ENCODE measurements at places on chromosomes 7 and 10. TPM values are rescaled to one million over a fixed set of nuclear protein-coding genes. Genes with fewer than 3 reads are reported as not detected.

GRCh38 chr10:27345455-27345920 lies 104.9 kb upstream of the ACBD5 start:
- no peak for DNase-seq

DNA sequence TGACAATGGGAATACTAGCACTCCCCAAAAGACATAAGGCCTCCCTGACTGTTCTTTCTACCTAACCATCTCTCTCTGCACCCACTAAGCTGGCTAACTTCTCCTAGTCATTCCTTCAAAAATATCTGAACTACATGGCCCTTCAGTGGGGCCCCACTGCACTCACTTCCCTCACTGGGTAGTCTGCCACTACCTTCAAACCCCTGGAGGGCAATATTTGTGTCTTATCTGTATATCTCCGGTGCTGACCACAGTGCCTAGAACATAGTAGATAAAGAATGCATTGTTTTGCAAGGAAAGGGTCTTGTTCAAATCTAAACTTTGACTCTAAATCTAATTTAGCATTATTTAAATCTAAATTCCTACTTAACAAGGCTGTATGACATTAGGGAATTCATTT lies 44.3 kb downstream of the CACUL1 start:
- DNase-seq, result no peak

DNA sequence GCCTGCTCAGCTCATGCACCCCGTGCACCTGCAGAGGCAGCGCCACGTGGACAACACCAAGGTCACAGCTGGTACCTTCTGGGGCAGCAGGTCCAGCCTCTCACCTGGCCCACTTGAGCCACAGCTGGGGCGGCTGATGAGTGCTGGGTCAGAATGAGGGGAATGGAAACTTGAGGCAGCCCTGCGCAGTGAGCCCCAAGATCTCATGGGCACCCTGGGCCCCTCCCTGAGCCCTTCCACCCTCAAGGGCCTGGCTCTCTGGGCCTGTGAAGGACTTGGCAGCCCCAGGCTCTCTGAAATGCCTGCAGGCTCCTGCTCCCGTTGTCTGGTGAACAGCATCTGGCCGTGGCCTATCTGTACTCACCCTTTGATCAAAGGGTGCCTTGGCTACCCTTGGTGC lies 112.7 kb downstream of the TCERG1L start:
- no peak for DNase-seq

DNA sequence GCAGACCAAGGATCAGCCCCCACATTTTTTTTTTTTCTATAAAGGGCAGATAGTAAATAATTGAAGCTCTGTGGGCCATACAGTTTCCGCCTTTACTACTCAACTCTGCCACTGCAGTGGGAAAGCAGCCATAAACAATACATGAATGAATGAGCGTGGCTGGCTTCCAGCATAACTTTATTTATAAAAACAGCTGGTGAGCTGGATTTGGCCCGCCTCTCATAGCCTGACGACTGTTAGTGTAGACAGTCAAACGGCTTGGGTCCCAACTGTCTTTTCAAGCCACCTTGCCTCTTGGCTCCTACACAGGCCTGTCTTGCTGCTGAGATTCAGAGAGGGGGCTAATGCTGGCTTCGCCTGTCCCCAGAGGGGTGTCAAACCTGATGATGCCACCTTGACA lies 169.8 kb upstream of the GPR26 start:
- DNase-seq, result no peak

- no peak for DNase-seq
Observed at GRCh38 chr10:124688386-124688785, 55.8 kb downstream of the FAM53B start.

GRCh38 chr7:29915481-29916215 lies 74.0 kb downstream of the SCRN1 start:
- peak; percentile 54 for DNase-seq

- no peak for DNase-seq
Observed at GRCh38 chr10:104894681-104895080, 253.6 kb downstream of the SORCS3 start.

GRCh38 chr10:58311026-58311425 lies 23.8 kb upstream of the UBE2D1 start:
- no peak for DNase-seq

DNA sequence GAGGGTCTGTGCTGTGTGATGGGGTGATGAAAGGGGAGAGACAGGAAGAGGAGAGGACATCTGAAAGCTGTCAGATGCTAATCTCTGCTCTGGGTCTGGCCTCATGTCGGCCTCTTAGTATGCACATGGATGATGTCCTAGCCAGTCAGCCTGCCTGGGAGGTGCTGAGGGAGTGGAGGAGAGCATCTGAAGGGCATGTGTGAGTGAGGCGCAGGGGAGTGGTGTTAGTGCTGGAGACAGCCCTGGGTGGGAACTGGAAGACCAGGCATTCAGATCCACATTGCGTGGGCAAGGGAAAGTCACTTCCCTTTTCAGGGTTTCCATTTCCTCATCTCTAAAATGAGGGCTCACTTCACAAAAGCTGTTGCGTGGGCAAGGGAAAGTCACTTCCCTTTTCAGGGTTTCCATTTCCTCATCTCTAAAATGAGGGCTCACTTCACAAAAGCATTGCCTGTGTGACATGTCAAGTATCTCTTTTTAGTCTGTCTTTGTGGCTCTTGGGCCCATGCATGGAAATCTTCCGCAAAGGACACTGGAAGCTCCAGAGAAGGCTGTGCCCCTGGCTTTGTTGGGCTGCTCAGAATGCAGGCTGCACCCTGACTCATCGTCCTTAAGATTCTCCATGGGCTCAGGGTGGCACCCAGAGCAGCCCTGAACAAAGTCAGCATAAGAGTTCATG lies 10.0 kb downstream of the SFTPD start:
- DNase-seq, result no peak

DNA sequence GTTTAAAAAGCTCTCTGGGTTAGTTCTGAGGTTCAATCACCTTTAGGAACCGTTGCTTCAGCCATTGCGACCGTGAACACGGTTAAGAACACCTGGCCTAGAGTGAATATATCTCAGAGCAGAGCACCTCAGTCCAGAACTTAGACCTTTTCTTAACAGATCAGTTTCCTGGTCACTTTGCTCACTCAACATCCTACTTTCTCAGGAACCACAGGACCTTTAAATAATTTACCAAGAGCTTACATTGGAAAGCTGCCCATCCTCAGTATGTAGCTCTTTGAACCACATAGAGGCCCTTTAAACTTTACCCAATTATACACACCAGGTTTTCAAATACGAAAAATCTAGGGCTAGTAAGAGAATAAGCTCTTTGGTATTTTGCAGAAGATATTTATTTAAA lies 153.2 kb downstream of the NRBF2 start:
- peak; percentile 63 for DNase-seq

GRCh38 chr10:114711176-114711868 lies 53.2 kb upstream of the ABLIM1 start:
- DNase-seq, result no peak

DNA sequence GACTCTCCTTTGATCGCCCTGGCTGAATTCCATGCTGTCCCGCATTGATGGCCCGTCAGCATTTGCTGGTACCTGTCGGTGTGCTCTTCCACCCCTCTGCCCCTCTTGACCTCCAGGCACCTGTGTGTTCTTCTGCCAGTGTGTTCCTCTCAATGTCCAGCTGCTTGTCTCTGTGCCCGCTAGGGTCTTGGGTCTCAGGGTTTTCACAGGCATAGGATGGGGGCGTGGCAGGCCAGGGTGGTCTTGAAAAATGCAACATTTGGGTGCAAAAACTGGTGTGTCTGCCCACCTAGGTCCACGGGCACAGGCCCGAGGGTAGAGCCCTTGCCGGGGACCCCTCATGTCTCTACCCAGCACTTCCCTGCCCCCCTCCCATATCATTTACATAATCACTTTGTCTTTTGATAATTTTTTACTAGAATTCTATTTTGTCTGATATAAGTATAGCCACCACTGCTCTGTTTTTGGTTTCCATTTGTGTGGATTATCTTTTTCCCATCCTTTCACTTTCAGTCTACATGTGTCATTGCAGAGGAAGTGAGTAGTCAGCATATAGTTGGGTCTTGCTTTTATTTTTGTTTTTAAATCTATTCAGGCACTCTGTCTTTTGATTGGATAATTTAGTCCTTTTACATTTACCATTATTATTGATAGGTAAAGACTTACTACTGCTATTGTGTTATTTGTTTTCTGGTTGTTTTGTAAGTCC lies 46.6 kb upstream of the ADRA2A start:
- no peak for DNase-seq

GRCh38 chr10:91745090-91745831 lies 53.0 kb upstream of the TNKS2 start:
- DNase-seq, result peak; percentile 9

DNA sequence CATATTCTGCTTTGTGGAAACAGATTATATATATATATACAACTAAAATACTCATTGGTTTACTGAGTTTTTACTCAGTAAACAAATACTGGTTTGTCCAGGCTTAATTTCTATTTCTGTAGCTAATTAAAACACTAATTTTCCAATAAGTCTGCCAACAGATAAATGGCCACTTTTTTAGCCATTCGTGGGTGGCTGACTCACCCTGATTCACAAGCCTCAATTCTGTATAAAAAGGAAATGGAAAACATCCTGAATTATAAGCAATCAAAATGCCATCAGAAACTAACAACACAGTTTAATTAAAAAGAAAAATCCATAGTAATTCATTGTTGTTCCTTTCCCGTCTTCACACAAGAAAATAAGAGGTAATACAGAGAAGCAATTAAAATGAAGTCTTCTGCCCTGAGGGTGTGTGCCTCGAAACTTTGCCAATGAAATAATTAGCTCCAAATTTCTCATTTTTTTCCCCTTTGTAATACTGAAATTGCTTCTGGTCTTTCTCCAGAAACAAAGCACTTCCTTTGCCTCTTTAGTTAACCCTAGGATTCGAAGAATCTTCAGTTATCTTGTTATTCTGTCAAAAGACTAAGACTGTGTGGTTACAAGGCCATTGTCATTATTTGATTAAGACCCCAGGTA lies 118.7 kb upstream of the PTN start:
- DNase-seq, result peak; percentile 62

AGBL3 gene
- total RNA-seq, result 0.72 TPM

TMEM236 gene
- 0.14 TPM for total RNA-seq

RADIL gene
- 0.22 TPM for total RNA-seq
